Stimulated activated CD4-positive, alpha-beta T cell treated with anti-CD3 and anti-CD28 coated beads, Interleukin-2, amount 100 ng/mL, for 48 hours (primary cell): ENCODE measurements at places on chromosomes 7 and 10.

GRCh38 chr7:107304636-107305035 is 135.8 kb downstream of the HBP1 start:
- DNase-seq, result no peak

DNA sequence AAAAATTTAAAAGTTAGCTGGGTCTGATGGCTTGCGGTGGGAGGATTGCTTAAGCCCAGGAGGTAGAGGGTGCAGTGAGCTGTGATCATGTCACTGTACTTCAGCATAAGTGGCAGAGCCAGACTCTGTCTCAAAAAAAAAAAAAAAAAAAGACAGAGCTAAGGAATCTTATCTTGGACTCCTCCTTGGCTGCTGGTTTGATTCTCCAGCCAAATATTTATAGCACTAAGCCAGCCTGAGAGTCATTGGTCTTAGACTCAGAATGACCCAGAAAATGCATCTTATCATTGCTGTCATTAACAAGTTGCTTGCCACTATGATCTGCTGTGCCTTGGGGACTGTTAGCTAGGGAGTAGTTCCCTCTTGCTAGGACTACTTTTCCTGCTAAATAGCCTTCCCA is 164.7 kb downstream of the GNAT3 start:
- DNase-seq, result no peak

- no peak for DNase-seq
Observed at GRCh38 chr7:25228386-25228785, at the start of gene NPVF. TSS of gene NPVF (minus strand) at chr7:25228486. CDS start at chr7:25228439, 47 bp downstream.

GRCh38 chr7:25863005-25863728 is 288.8 kb upstream of the NFE2L3 start:
- no peak for DNase-seq

DNA sequence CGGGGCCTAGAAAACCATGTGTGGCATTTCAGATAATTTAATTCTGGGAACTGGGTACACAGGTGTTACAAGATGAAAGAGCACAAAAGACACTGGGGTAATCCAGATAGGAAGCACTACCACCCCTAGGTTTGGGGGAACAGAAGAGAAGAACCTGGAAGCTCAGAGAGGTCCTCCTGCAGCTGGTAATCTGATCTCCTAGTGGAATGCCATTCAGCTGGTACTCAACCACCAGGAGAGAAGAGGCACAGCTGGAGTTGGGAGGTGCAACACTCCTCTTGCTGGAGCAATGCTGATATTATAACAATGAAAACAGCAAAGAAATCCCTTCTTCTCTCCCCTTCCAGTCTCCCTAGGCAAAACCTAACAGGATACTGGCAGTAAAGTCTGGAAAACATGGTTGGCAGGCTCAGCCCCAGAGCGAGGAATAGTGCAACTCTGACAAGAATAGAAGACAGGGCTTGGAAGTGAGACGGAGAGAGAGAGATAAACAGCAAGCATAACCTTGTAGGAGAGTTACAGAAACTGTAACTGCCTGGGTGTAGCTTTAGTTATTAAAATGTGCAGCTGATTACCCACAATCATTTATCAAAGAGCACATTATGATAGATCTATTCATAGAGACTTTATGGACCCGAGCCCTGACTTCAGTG is 35.0 kb downstream of the NRF1 start:
- no peak for DNase-seq

DNA sequence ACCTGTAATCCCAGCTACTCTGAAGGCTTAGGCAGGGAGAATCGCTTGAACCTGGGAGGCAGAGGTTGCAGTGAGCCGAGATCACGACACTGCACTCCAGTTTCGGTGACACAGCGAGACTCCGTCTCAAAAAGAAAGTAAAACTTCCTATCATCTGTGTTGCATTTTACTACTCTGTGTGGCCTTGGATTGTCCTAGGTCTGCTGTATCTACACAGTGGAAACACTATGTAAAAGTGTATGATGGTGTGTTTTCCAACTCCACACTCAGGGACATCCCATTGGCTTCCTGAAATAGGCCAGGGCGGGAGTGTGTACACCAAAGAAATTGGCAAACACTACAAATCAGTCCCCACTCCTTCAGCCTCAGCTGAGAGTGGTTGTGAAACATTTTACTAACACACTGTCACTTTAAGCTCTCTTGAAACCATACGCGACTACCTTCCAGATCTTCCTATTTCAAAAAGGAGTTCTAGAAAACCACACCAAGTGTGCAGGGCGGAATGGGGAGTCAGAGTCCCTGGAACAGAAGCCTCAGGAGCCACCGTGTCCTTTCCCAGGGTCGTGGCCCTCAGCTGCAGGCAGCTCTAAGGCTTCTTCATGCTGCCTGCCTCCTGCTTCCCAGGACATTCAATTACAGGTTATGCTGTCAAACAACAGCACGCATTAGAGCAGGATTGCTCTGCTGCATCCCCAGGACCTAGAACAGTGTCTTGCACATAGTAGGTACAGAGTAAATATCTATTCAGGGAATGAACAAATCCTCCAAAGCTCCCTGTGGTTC is 275.4 kb downstream of the PARD3 start:
- no peak for DNase-seq
